ENCODE measurements at places on chromosomes 7 and 10.

GRCh38 chr7:87129332-87129731, 22.9 kb upstream of the DMTF1 start:
- no peak for DNase-seq

GRCh38 chr10:79482304-79482703, 30.0 kb upstream of the EIF5AL1 start:
- no peak for DNase-seq

DNA sequence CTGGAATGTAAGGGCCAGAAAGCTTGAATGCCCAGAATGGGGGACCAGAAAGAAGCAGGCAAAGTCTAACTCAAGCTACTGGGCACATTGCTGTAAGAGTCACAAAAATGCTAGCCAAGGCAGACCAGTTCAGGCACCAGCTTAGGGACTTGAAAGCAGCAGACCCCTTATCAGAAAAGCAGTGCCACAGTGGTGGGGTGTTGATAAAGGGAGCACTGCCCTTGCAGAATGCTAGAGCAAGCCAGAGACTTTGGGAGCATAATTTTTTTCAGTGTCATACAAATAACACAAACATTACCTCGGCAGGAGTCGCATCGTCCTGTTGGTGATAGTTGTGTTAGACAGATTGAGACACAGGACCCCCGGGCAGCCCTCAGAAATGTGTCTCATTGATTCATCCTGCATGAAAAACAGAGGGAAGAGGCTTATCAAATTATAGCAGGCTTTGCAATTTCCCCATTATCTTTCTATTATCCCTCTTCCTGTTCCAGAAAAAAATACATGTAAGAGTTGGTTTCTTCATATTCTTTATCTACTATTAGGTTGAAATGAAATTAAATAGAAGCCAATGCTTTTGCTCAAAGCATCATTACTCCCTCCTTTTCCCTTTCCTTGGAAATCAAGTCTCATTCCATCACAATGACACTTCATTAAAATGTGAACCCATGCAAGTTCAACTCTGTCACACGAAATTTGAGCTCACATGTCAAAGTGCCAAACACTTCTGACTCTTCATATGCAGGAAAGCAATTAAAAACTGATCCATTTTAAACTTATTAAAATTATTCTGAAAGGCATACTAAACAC, 13.4 kb downstream of the LRRC17 start:
- no peak for DNase-seq

DNA sequence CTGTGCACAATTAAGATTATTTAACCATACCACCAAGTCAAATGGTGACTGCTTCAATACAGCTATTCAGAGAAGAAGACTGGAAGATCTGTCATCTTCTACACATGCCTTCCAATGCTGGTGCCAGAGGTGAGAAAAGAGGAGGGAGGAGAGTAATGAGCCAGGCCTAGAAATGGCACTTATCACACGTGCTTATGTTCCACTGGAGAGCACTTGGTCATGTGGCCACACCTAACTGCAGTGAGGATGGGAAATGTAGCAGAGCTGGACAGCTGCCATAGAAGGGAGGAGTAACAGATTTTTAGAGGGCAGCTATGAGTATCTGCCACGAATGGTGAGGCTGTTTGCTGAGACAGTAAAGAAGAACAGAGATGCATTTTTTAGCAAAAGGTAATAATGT, 77.1 kb downstream of the MPLKIP start:
- DNase-seq = no peak

- peak; percentile 20 for DNase-seq
Observed at GRCh38 chr10:117431160-117431559, 55.9 kb upstream of the PDZD8 start.
